Stimulated activated CD4-positive, alpha-beta T cell treated with anti-CD3 and anti-CD28 coated beads, TNF-alpha, amount 100 ng/mL, for 48 hours (primary cell): ENCODE measurements at places on chromosomes 1 and 21.

DNA sequence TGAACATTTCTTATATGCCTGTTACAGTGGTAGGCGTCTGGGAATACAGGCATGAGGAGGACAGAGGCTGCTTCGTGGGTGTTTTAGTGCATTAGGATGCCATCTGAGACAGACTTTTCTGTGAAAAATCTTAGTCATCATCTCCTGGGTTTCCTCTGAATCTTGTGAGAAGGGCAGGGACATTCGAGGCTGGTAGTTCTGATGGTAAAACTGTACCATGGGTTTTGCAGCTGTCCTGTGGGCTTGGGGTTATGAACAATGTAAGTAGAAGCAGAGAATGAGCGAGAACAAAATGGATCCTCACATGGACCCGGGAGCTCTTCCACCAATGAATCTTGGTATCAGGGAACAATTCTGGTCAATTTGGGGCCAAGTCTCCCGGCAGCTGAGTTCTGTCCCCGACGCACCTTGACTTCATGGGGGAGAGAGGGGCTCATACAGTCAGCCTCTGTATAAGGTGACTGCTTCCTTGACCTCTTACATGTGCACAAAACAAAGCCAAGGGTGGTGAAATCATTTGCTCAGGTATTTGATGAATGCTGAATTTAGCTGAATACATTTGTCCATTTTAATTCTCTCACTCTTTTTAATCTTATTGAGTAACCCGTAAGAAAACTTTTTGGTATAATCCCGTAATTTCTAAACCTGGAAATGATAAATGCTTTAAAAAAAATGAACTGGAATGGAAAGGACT, 63.6 kb upstream of the ERRFI1 start:
- no peak for DNase-seq

DNA sequence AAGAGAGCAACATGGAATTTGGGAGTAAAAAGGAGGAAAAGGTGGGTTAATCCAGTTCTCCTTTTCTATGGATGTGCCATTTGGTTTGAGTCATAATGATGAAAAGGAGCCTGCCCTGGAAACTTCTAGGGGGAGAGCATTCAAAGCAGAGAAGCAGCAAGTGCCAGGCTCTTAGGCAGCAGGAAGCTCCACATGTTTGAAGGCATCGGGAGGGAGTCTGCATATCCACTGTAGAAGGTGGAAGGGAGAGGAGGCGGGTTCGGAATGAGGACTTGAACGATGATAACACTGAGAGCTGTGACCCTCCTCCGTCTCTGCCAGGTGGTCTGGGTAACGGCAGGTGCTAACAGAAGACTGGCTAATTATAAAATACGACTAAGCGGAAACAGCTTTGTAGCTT, 128.2 kb downstream of the RYR2 start:
- no peak for DNase-seq

- DNase-seq: no peak
These were observed 9.9 kb upstream of the ARF1 start for GRCh38 chr1:228072658-228073043.

GRCh38 chr1:58568911-58569310, 8.1 kb downstream of the TACSTD2 start:
- DNase-seq: no peak

GRCh38 chr1:32786856-32787255, 30.3 kb downstream of the YARS1 start:
- no peak for DNase-seq

- DNase-seq: no peak
These were observed 15.4 kb downstream of the KAZN start for GRCh38 chr1:14613926-14614325.

DNA sequence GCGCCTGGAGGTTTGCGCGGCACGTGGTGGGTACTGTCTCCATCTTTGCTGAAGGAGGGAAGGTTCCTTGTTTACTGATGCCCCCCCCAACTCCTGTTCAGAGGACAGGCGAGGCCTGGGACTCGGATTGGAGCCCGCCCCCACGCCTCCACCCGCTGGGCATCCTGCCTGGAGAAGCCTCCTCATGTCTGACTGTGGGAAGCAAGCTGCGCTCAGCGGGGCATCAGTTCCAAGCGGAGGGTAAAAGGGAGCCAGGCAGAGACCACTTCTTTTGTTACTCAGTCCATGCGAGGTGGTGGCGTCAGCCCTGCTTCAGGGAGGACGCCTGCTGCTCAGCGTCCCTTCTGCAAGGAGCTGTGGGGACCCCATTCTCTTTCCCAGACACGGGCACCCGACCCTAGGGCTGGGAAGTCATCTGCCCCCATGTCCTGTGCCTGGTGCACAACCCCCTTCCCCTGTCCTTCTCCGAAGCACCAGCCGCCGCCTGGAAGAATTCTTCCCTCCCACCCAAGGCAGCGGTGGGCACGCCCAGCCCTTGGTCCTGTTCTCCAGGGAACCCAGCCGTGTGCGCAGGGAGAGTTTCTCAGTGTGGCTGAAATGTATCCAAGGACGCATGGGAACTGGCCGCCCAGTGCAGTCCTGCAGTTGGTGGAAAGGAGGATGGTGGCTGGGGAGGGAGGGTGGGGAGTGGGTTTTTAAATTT, 414.0 kb downstream of the CAMTA1 start:
- no peak for DNase-seq

DNA sequence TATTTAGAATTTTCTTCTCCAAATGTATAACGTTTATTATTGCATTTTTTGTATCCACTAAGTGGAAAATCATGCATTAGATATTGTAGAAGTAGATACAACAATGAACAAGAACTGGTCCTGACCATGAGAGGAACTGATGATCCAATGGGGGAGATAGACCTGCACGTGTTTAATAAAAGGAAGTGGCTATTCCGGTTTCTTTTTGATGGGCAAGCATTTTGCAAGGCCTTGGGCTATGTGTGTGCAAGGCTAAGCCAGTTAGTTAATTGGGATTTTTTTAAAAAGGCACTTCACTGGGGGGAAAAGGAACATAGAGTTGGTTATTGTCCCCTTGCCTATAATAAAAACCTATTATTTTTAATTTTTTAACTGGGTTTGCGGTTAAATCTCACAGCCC, 961 bp upstream of the VCAM1 start:
- DNase-seq: no peak

DNA sequence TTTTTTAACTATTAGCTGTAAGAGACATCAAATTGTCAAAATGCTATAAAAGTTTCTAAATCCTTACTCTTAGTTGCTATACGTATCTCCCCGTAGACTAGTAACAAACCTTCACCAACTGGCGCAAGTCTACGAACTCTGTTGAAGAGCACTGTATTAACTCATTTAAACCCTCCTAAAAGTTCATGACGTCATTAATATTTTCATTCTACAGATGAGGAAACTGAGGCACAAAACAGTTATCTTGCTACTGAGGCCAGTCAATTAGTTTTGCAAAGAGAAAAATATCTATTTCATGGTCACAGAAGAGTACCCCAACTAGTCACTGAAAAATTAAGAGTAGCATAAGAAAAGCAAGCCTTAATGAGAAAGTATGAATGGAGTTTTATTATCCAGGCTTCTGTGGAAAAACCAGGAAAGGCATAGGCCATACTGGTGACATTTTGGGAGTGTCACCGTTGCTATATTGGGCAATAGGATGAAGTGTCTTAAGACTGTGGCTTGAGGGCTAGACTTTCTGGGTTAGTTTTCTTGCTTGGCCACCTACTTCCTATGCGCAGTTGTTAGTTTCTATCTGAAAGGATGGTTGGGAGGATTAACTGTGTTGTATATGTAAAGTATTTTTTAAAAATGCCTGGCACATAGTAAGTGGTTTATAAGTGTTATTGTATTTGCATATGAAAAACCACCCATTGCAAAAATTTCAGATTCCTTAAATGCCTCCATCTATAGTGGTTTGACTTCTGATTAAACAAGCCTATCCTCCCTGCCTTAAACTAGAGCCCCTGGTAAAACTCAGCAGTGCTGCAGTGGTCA, 52.4 kb upstream of the SYT14 start:
- DNase-seq: no peak

- DNase-seq: no peak
These were observed 255.5 kb upstream of the SGIP1 start for GRCh38 chr1:66278260-66279021.

DNA sequence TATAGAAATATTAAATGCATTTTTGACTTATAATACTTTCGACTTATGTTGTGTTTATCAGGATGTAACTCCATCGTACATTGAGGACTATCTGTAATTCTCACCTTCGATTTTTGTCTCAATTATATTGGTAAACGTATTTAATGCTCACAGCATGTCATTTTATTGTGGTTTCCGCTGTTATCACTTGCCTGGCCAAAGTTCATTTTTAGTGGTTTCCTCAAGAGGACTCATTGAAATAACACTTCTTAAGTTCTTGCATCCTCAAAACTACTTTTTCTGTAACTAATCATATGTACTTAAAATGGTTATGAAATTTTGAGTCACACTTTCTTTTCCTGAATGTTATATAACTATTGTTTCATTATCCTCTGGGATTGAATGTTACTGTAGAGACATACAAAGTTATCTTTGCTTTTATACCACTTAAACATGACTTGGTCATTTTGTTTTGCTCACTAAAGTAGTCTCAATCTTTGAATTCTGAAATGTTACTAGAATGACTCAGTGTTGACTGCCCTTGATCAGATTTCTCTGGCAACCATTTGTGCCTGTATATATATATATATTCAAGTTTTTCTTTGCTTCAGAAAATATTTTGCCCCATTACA, 289.6 kb upstream of the PROX1 start:
- DNase-seq: no peak

DNA sequence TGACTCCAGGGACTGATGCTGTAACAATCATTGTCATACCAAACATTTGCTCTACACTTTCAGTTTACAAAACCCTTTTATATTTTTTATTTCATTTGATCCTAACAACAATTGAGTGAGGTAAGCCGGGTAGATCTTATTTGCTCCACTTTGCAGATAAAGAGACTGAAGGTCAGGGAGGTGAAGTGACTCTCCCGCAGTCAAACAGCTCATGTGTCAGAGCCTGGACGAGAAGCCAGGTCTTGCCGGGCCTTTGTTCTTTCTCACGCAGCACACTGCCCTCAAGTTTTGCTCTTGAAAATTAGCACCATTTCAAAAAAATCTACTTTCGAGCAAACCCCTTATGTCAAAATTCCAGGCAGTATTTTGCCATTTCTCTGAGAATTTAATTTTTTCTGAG, 65.2 kb downstream of the CD247 start:
- no peak for DNase-seq

DNA sequence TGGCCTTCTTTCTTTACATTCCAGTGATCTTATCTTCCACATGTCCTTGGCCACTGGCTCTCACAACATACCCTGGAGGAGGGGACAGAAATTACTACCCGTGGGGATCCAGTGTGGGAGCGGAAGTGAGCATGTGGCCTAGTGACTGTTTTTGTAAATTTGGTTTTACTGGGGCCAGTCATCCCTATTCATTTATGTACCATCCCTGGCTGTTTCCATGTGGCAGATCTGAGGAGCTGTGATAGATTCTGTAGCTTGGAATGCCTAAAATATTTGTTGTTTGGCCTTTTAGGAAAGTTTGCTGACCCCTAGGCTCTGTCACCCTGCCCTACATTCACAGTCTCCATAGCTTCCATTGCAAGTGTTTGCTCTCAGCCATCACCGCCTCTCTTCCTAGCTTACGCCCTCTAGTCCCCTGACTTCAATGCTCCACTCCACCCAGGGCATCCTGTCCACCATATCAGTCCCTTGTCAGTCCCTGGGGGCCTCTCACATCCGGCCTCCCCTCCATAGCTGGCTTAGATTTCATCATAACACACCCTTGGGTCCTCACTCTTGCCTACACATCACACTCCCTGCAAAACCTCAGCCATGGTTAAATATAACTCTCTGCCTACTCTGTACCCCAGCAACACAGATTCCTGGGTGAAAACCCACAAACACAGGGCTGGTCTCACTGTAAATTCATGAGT, 25.8 kb downstream of the DHCR24 start:
- no peak for DNase-seq

DNA sequence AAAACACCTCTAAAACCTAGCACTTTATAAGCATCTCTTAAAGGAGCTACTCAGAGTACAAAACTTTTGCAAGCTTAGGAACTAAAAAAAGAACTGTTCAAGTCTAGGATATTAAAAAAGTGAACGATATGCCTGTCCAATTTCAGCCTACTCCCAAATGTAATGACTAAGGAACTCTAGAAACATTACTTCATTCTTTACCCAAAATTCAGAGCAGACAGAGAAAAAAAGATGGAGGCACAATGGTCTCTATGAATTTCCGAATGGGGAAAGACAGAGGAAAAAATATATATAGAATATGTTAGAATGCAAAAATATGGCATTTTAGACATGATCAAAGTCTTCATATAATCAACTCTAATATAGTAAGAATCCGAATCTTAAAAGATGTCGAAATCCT, 61.2 kb downstream of the TP53BP2 start:
- no peak for DNase-seq

- DNase-seq: no peak
These were observed 17.6 kb downstream of the HSPG2 start for GRCh38 chr1:21919520-21919919.

DNA sequence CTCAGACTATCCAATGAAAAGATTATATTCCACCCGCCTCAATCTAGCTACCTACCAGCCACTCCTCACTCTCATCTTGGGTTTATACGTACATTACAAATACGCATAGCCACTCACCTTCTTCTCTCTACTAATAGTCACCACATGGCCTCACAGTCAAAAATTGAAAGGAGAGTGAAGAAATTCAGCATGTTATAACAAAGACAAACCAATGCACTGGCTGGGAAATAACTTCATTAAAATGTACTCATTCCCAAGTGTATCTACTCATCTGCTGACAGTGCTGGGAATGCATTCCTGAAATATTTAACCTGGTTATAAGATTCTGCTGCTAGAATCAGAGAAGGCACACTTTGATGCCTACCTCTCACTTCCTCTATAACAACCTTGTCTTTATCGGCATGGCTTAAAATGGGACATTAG, 6.5 kb downstream of the ZNF644 start:
- no peak for DNase-seq

DNA sequence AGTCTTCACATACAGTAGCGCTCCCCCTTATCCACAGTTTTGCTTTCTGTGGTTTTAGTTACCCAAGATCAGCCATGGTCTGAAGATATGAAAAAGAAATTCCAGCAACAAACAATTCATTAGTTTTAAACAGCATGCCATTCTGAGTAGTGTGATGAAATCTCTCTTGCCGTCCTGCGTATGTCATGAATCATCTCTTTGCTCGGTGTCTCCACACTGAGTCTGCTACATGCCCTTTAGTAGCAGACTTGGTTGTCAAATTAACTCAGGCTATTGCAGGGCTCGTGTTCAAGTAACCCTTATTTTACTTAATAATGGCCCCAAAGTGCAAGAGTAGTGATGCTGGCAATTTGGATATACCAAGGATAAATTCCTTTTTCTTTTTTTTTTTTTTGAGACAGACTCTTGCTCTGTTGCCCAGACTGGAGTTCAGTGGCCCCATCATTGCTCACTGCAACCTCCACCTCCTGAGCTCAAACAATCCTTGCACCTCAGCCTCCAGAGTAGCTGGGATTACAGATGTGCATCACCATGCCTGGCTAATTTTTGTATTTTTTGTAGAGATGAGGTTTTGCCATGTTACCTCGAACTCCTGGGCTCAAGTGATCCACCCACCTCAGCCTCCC, 22.6 kb downstream of the PHACTR4 start:
- no peak for DNase-seq

DNA sequence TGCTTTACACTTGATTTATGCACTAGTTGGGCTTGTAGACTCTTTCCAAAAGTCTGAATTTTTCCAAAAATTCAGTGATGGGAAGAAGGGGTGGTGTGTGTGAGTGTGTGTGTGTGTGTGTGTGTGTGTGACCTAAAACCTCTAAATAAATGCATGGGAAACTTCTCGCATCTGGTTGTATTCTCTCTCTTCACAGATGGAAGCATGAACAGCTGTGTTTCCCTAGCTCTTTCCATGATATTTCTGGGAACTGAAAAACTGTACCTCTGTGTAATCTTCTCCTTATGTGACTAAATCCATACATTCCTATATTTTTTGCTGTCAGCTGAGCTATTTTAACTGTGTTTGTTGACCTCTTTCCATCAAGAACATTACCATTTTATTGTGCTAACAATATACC, 26.2 kb upstream of the CYYR1 start:
- DNase-seq: no peak
